Activated naive CD4-positive, alpha-beta T cell treated with anti-CD3 and anti-CD28 coated beads for 36 hours (primary cell): ENCODE measurements at places on chromosomes 2 and 18. TPM values are rescaled to one million over a fixed set of nuclear protein-coding genes. Genes with fewer than 3 reads are reported as not detected.

DNA sequence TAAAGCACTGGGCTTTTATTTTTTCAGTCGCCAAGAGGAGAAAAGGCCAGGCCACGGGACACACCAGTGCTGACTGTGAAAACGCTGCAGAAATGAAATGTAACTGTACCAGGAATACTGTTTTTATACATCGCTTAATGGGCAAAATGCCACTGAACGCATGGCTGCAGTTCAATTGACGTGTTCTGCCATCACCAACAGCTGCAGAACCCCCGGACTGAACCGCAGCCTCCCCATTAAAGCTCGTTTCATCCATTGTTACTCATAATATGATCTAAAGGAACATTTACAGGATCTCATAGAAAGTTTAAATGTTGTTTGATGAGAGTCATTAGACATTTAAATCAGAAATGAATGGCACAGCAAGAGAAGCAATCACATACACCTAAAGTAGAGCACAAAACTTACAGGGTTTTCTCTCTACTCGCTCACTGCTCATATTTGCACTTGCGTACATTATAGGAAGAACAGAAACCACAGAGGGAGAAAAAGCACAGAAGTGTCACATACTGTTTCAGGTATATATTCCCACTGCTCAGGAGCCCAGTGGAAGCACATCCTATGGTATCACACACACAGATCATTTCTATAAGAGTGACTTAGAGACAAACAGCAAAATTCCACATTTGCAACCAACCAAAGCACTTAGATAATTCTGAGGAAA is 35.3 kb downstream of the TCF4 start:
- no peak for DNase-seq

HOXD10 gene
- total RNA-seq: not detected

DNA sequence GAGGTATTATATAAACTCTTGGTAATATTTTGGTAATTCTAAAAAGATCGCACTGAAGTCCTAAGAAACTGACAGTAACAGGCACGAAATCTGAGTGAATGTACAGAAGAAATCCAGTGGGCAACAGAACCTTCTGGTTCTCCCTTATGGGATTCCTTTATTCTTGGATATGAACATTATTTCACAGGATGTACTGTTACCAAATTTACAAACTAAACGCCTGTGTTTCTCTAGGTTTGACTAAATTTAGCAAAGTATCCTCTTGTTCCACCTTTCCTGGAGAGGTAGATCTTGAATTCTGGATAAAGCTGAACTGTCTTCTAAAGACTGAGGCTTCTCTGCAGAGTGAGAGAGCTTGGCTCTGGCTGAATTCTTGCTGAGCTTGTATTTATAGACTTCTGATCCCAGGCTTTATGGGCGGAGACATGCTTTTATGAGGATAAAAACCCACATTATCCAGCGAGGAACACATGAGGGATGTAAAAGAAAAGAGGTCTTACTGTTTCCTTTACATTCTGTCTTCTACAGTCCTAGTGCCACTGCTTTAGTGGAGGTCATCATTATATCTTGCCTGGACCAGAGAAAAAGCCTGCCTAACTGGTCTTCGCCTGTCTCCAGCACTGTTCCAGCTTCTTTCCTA is 220.8 kb downstream of the CDH2 start:
- DNase-seq: no peak

MRO gene
- not detected for total RNA-seq

DNA sequence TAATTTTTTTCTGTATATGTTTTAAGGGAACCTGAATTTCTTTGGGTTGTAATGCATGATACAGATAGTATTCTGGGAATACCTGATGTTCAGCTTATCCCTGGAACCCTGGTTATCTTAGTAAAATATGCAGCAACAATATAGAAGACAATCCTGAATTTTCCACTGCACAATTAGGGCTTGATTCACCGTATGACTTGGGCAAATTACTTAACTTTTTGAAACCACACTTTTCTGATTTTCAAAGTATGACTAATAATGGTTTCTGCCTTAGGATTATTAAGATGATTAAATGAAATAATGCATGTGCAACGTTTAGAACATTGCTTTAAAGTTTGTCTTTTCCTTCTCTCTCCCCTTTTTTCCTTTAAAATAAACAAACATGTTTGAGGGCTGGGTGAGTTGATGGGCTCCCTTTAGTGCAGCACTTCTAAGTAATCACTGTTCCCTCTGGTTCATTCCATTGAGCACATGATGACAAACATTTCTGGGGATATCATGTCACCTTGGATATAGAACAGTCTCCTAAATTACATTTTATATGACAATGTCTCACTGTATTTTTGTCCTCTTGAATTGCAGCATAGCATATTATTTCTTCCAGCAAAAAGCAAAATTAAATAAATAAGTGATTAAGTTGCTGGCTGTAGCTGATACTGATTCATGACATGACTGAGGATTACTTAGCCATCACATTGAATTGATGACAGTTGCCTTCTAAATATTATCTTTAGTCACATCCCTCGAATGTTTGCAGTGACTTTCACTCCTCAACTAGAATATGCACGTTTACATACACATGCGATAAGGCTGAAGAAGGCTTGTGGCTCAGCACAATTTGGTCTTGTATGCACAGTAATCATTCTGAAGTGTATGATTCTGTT is 254.5 kb downstream of the NEDD4L start:
- DNase-seq: no peak

HOXD13 gene
- total RNA-seq: not detected

- DNase-seq: no peak
Observed at GRCh38 chr2:102229141-102229769, 42.4 kb downstream of the IL1RL2 start.

GRCh38 chr2:116057538-116057937 is 1615.1 kb downstream of the DPP10 start:
- no peak for DNase-seq

- no peak for DNase-seq
Observed at GRCh38 chr2:172409042-172409441, 18.3 kb upstream of the ITGA6 start.

- DNase-seq: no peak
Observed at GRCh38 chr2:37711831-37712230, 40.4 kb upstream of the CDC42EP3 start.

KLHL29 gene
- 2.4 TPM for total RNA-seq

DNA sequence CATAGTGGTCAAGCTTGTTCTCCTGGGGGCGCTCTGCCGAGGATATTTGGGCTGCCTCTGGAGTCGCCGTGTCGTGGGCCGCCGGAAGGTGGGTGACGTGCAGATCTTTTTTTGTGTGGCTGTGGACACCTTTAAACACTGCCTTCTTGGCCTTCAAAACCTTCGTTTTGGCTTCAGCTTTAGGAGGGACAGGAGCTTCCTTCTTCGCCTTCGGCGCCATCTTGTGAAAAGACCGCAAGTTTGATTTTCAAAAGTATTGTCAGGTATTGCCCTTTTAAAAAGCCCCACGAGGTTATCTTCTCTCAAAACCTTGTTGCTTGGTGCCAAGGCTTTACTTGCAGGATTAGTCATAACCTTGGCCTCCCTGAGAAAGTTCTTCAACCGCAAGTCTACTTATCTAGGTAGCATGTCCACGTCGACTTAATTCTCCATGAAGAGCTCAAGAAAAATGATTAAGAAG is 20.8 kb downstream of the LAMA3 start:
- no peak for DNase-seq

DNA sequence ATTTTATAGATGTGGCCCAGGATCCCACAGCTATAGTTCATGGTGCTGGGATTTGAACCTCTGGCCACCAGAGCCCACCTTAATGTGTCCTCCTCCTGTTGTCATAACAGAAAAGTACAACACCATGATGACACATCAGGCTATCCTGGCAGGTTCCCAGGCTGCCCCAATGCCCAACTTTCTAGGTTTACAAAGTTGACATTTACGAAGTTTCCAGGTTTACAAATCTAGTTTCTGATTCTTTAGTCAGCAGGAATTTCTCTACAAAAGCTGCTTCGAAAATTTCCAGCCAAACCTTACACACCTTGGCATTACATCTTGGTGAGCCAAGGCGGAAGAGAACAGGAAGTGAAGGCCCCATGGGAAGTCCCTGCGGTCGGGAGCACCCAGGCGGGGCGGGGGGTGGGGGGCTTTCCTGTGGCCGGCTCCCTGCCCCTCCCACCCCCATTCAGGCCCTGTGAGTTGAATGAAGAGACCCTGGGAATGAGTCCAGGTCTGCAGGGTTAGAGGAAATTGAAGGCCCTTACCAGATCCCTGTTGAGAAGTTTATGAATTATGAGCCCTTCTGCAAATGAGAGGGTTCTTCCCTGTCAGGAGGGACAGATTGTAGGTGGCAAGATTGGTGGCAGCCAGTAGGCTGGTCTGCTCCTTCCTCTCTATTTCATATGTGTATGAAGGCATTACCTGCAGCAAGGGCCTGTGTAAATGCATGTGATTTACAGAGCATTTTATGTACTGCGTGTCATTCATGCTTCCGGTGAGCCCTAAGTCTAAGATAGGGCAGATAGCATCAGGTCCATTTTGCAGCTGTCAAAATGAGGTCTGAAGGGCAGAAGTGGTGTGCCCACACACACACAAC is 11.1 kb upstream of the IL1RN start:
- peak; percentile 51 for DNase-seq

REL gene
- total RNA-seq: 40.5 TPM

NAT8 gene
- not detected for total RNA-seq

GRCh38 chr2:44121899-44122298 is 46.8 kb upstream of the PPM1B start:
- no peak for DNase-seq

- no peak for DNase-seq
Observed at GRCh38 chr2:104685591-104685990, 168.3 kb upstream of the POU3F3 start.

- no peak for DNase-seq
Observed at GRCh38 chr2:52269696-52270485, 1238.0 kb upstream of the NRXN1 start.

- peak; percentile 87 for DNase-seq
Observed at GRCh38 chr2:47782671-47783485, at the start of gene MSH6. Gene MSH6, plus strand, starts transcription at chr2:47783145. Its CDS starts 89 bp downstream, at chr2:47783234.

GRCh38 chr18:1954583-1955312 is 616.6 kb downstream of the METTL4 start:
- no peak for DNase-seq

GRCh38 chr2:188944442-188944841 is 29.7 kb upstream of the COL3A1 start:
- no peak for DNase-seq

GRCh38 chr18:46283895-46284295 is 179.7 kb downstream of the HAUS1 start:
- no peak for DNase-seq

TLX2 gene
- total RNA-seq: 0.10 TPM

DNA sequence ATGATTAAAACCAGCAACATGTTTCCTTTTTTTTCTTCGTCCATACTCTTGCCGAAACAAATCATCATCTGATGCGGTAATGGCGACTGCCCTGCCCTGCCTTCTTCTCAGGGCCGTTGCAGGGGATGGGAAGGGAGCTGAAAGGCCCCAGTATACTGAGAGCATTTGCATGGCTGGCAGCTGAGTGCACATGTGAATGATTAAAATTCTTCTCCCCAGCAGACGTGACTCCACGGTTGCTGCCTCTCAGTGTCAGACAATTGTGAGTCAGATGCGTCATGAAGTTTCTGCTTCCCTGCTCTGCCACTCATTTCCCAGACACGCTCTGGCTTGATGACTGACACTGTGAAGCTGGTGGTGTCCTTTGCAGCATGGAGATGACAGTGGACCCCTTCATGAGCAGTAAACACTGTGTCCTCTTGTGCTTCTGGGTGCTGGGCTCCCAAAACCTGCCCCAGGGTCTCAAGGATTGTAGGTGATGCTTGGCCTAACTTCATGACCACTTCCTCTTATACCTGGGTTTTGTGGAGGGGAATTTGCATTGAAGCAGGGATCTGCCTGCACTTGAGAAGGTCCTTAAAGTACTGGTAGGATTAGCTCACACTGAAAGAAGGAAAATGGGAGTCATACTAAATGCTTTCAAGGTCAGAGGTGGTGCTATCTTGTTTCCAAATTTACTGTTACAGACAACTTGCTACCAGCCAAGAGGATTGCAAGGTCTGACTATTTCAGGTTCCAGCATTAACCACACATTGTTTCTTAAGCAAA is 222.5 kb upstream of the COPS8 start:
- no peak for DNase-seq

TMEM200C gene
- total RNA-seq: not detected

KCNK3 gene
- not detected for total RNA-seq

DNA sequence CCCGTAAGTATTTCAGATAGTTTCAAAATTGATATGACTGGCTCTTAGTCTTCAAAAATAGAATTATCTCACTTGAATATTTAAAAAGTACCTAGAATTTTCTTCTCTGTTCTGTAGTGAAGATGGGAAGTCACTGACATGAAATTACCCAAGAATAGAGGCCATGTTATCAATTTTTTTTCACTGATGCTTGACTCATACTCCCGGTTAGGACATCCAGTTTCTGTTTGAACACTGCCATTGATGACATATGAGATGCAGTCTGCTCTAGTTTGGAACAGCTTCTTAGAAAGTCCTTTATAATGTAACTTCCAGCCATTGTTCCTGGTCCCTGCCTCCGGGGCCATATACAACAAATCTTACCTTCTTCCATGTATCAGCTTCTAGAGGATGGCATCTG is 26.0 kb downstream of the MAP3K20 start:
- DNase-seq: no peak

- DNase-seq: no peak
Observed at GRCh38 chr2:188328419-188328818, 36.7 kb downstream of the GULP1 start.

DNA sequence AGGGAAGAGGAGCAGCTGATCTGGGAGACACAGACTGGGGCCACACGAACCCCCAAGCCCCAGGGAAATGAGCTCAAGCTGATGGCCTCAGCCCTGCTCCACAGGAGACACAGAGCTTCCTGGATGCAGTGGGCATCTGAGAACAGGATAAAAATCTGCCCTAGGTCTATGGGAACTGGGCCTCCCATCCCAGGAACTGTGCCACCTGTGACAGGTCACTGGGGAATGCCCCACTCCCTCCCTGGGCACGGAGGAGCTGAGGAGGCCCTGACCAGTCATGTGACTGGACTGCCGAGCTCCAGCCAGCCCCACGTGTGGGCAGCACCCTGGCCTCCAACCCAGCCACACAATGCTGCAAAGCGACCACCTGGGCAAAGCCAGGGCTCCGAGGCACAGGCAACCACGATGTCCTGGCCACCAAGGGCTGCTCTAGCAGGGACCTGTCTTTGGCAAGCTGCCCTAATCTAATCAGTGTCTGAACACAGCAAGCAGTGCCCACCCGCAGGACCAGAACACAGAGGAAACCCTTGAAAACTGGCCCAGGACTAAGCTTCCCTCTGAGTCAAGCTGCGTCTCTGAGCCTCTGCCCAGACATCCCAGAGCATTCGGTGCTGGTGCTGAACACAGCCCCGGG is 57.8 kb upstream of the ID2 start:
- no peak for DNase-seq

- no peak for DNase-seq
Observed at GRCh38 chr2:213688133-213688532, 403.9 kb downstream of the SPAG16 start.

ST8SIA5 gene
- total RNA-seq: not detected

DNA sequence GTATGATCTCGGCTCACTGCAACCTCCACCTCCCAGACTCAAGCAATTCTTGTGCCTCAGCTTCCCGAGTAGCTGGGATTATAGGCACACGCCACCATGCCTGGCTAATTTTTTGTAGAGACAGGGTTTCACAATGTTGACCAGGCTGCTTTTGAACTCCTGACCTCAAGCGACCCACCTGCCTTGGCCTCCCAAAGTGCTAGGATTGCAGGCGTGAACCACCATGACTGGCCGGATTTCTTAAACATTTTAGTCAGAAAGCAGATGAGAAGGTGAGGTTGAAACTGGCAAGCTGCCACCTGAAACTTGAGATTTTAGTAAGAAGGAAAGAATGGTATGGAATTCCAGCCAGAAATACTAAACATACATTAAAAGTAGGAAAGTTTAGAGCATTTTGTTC is 31.9 kb downstream of the KLHL23 start:
- DNase-seq: no peak

LTBP1 gene
- 0.10 TPM for total RNA-seq

GPR39 gene
- total RNA-seq: not detected

ATP5MC3 gene
- 308 TPM for total RNA-seq

CCDC141 gene
- 2.6 TPM for total RNA-seq
